Upper lobe of right lung (tissue), 1 donor: ENCODE measurements at places on chromosomes 3 and 15. TPM values are rescaled to one million over a fixed set of nuclear protein-coding genes. Genes with fewer than 3 reads are reported as not detected.

C15orf39 gene
- total RNA-seq: 33.3 TPM

DLL4 gene
- 22.0 TPM for total RNA-seq

MOBP gene
- not detected for total RNA-seq

THBS1 gene
- total RNA-seq: 377 TPM

A4GNT gene
- not detected for total RNA-seq

RAMAC gene
- 15.4 TPM for total RNA-seq

DOCK3 gene
- total RNA-seq: 2.7 TPM

GOLGA6L4 gene
- 2.7 TPM for total RNA-seq

FAM107A gene
- 91.5 TPM for total RNA-seq

SPTSSB gene
- not detected for total RNA-seq

ECE2 gene
- not detected for total RNA-seq

TEX264 gene
- total RNA-seq: 51.0 TPM

GOLGA8G gene
- not detected for total RNA-seq

GHSR gene
- not detected for total RNA-seq

TFDP2 gene
- 26.7 TPM for total RNA-seq

BHLHE40 gene
- 97.1 TPM for total RNA-seq

LRRC2 gene
- 2.9 TPM for total RNA-seq

TGM5 gene
- total RNA-seq: not detected

SEMA3F gene
- 65.6 TPM for total RNA-seq

GOLGA6A gene
- not detected for total RNA-seq

GPR176 gene
- 4.6 TPM for total RNA-seq

RCCD1 gene
- 8.6 TPM for total RNA-seq

FANCD2OS gene
- total RNA-seq: not detected

TMCO5A gene
- total RNA-seq: not detected

CYP19A1 gene
- total RNA-seq: 0.58 TPM

CD96 gene
- total RNA-seq: 9.5 TPM

GALNT15 gene
- 10.3 TPM for total RNA-seq

IMPG2 gene
- 0.29 TPM for total RNA-seq

TKT gene
- total RNA-seq: 432 TPM

HES1 gene
- total RNA-seq: 43.6 TPM

PTPN23 gene
- 56.2 TPM for total RNA-seq

ANKUB1 gene
- total RNA-seq: not detected

TRIM42 gene
- total RNA-seq: not detected

MESP1 gene
- 4.9 TPM for total RNA-seq

UBE3A gene
- total RNA-seq: 93.1 TPM

XCR1 gene
- 0.26 TPM for total RNA-seq

SLC22A13 gene
- 0.41 TPM for total RNA-seq

CHRD gene
- total RNA-seq: 5.3 TPM

HRG gene
- total RNA-seq: not detected

WDR49 gene
- total RNA-seq: 1.2 TPM

ZNF620 gene
- 7.0 TPM for total RNA-seq

IL5RA gene
- total RNA-seq: 0.69 TPM

APBA2 gene
- total RNA-seq: 4.2 TPM

LACTB gene
- 24.8 TPM for total RNA-seq

SLC12A1 gene
- not detected for total RNA-seq

PLSCR4 gene
- 84.1 TPM for total RNA-seq

HYAL1 gene
- total RNA-seq: 78.8 TPM

POLQ gene
- 0.55 TPM for total RNA-seq

SORD gene
- total RNA-seq: 7.3 TPM

PLA2G4E gene
- total RNA-seq: 1.5 TPM

SPESP1 gene
- total RNA-seq: 1.2 TPM

ARL6 gene
- total RNA-seq: 10.1 TPM

RFTN1 gene
- 69.4 TPM for total RNA-seq

TNNC1 gene
- total RNA-seq: 88.9 TPM
